ENCODE measurements at places on chromosomes 13 and 19.

- no peak for DNase-seq
Observed at GRCh38 chr13:99996381-99996973, 14.9 kb downstream of the ZIC2 start.

GRCh38 chr13:100447831-100448230, 140.8 kb downstream of the GGACT start:
- DNase-seq = no peak

DNA sequence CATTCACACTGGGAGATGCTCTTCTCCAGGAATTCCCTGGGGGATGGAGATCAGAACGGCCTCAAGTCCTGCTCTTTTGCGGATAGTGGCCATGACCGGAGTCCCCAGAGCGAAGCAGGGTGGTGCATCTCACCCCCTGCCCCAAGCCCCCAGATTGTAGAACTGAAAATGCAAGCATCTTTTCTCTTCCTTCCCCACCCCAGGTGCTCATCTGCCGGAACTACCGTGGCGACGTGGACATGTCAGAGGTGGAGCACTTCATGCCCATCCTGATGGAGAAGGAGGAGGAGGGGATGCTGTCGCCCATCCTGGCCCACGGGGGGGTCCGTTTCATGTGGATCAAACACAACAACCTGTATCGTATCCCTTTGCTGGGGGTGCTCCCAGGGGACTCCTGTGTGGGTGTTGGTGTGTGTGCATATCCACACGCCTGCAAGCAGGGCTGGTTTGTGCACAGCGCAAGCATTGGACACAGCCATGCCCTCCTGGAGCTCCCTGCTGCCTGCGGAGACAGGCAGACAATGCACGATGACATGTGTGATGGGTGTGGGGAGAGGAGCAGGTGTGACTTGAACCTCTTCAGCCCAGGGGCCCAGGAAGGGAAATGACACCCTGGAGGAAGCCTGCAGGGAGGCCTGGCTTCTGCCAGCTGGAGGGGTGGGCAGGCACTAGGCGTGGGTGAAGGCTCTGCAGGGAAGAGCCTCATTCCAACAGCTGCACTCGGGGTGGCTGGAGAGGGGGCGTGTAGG, 5.7 kb downstream of the AP1M1 start:
- DNase-seq = no peak

GRCh38 chr13:98476106-98476505, 100.8 kb downstream of the STK24 start:
- no peak for DNase-seq

- no peak for DNase-seq
Observed at GRCh38 chr13:110183910-110184309, 123.0 kb downstream of the COL4A1 start.

DNA sequence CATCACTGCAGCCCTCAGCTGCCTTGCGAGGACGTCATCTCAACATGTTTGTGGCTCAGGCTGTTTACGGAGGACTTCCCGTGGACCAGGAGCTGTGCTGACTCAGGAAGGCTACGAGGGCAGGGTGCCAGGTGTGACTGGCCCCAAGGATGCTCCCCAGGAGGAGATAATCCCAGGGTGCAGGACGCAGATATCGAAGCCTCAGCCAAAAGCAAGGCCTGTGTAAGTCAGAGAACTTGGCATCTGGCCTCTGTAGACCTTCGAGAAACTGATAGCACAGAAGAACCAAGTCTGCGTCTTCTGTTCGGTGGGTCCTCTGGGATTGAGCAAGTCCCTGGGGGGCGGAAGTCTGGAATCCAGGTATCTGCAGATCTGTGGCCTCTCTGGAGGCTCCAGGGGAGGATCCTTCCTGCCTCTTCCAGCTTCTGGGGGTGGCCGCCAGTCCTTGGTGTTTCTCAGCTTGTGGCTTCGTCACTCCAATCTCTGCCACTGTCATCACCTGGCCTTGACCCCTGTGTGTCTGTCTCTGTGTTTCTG, 2.6 kb upstream of the DOHH start:
- DNase-seq = no peak

DNA sequence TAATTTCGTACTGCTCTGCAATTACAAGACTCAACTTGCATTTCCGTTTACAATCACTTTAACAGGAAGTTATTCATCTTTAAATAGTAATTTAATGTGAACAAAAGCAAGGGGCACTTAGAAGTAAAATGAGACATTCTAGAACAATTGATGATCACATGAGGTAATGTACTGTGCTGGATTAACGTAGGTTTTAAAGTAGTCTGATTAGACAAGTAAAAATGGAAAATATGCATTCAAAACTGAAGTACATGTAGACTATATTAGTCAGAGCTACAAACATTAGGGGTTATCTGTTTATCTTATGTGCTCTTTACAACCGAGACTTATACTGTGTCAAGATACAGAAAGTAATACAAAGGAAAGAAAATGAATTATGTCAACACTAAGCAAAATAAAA, 1528.0 kb downstream of the SLITRK5 start:
- DNase-seq = no peak

DNA sequence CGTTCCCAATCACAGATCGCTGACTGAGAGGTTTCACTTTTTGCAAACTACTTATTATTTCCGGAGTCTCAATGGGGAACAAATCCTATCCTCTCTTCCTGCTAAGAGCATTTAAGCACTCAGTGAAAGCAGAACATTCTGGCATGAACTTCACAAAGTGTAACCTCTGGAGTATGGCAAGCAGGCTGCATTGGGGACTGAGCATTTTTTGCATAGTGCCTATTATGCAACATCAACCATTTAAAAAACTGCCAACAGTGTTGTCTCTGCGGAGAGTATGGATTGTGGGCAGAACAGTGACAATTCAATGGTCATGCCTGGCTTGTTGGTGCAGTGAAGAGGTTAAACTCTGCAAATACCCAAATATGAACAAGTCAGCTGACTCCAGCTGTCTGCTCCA, 484.6 kb downstream of the OLFM4 start:
- DNase-seq = no peak

DNA sequence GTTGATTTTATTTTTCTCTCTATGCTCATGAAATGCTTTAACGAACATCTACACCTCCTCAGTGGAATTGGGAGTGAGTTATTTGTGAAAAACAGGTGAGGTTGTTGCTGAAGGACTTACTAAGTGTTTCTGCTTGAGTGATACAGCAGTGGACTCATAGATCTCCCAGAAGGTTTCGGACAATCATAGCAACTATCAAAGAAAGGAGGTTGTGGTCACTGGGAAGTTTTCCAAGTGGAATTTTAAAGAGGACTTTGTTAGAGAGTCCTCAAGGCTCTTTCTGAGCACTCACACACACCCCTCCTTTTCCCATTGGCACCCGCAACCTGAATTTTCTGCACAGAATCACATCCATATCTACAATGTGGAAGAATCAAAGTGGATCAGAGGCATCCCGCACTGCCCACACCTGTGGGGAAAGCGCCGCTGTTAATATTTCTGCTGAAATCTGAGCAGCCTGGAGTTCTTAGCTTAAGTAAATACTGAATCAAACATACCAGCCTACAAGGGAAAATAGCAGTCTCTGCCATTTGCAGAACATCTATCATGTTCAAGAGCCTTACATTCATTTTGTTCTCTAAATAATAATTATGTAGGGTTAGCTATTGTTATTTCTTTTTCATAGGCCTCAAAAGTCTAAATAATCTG, 719.4 kb downstream of the DIAPH3 start:
- no peak for DNase-seq

DNA sequence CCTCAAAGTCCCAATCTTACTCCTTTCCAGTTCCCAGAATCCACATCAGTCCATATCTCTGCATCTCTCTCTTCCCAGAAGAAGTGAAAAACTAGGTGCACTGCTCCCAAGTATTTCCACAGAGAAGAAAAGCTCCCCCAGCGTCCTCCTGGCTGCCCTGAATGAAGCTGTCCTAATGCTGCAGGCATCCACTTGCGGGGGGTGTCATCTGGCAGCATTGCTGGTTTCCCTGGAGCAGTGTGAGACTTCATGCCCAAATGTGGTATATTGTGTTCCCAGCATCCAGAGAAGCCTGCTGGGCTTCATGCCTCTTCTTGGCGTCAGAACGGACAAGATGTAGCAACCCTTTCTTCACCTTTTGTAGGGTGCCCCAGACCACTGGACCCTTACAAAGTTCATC, 32.9 kb upstream of the ARHGEF7 start:
- no peak for DNase-seq

DNA sequence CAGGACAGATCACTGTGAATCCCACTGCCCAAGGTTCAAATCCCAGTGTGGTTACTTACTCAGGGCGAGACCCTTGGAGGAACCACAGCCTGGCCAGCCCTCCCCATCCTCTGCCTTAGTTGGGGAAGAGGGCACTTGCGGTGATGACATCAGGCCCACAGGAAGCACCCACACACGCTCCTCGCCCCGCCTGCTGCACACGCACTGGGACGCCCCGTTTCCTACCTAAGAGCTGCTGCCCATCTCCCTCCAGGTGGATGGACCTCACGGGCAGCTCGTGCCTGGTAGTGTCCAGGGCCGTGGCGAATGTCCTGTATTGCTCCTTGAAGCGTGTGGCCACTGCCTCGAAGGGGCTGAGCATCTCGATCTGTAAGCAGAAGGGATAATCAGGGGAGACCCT, 19.6 kb downstream of the HAUS8 start:
- DNase-seq = no peak

DNA sequence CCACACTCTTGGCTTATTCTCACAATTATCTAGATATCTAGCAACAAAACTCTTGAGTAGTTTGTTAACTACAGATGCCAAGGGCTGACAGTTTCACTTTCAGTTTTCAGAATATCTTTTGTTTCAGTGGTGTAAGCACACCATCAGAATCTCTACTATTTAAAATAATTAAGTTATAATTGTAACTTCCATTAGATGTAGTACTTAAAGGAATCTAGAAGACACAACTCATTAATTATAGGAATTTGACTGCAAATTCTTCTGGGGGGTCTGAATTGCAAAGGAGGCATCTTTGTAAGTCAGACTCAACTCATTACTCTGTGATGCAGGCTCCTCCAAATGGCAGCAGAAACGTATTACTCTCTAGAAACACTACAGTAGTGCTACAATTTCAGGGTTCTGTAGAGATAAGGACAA, 44.9 kb upstream of the USPL1 start:
- DNase-seq = peak; percentile 65

DNA sequence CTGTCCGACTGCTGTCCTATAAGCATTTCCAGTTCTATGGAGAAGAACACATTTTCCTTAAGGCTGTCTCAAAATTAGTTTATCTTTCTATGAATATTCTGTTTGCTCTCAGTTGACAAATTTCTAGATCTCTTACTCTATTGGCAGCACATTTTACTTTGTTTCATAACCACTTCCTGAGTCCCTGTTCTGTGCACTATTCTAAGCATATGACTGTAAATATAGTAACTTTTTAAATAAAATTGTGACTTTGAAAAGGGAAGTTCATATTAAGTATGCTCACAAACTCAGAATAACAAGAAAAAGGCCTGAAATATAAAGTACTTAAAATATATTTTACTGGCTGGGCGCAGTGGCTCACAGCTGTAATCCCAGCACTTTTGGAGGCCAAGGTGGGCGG, 56.5 kb upstream of the HTR2A start:
- DNase-seq = no peak

DNA sequence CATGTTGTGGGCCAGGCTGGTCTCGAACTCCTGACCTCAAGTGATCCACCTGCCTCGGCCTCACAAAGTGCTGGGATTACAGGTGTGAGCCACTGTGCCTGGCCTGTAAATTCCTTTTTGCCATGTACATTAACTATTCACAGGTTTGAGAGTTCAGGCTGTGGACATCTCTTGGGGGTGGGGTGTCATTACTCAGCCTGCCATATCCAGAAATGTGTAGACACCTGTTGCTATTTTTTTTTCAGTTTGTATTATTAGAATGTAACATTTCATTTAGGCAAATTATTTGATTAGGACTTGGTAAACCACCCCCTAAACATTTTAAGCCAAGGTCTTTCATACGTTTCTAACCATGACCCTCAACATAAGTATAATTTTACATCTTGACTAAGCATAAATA, 20.5 kb downstream of the ZNF227 start:
- DNase-seq = no peak

GRCh38 chr13:113329656-113330312, 32.7 kb downstream of the LAMP1 start:
- DNase-seq = no peak

- no peak for DNase-seq
Observed at GRCh38 chr13:94583926-94584325, 12.0 kb downstream of the TGDS start.

DNA sequence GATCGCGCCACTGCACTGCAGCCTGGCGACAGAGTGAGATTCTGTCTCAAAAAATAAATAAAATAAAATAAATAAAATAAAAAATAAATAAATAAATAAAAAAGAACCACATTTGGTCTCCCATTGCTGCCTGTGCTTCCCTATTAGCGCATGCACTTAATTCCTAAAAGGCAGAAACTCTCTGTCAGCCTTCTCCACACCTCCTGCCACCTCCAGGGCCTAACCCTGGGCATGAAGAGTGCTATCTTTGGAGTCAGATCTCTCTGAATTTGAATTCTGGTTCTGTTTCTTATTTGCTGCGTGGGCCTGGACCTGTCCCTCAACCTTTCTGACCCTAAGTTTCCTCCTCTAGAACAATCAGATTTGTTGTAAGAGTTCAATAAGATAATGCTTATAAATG, 11.3 kb downstream of the NCAN start:
- DNase-seq = no peak

- DNase-seq = no peak
Observed at GRCh38 chr19:4181053-4181508, 1.3 kb downstream of the SIRT6 start.

GRCh38 chr13:94993616-94994015, 281.3 kb upstream of the SOX21 start:
- DNase-seq = no peak

- no peak for DNase-seq
Observed at GRCh38 chr13:23643338-23644125, 73.3 kb downstream of the TNFRSF19 start.

DNA sequence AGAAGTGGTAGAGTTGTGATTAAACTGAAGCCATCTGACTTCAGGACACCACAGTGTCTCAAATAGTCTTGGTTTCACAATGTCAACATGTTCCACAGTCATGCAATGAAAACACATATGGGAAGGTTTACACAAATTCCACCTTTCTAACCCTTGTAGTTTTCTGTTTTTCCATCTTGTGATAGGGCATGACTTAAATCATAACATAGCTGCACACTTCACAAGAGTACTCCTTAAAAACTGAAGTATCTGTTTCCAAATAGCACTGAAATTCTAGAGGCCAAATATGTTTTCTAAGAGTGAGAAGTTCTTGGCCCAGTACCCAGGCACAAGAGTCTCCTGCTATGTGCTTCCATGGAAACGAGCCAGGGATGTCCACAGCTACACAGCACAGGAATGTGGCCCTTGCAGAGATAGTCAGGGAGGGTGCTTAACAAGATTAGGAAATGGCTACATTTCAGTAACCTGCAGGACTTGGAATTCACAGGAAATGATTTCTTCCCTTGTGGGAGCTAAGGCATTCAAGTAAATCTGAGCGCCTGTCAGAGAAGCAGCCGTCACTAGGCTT, 269.1 kb downstream of the NDFIP2 start:
- no peak for DNase-seq

GRCh38 chr19:19537075-19538048, 703 bp upstream of the CILP2 start:
- no peak for DNase-seq

DNA sequence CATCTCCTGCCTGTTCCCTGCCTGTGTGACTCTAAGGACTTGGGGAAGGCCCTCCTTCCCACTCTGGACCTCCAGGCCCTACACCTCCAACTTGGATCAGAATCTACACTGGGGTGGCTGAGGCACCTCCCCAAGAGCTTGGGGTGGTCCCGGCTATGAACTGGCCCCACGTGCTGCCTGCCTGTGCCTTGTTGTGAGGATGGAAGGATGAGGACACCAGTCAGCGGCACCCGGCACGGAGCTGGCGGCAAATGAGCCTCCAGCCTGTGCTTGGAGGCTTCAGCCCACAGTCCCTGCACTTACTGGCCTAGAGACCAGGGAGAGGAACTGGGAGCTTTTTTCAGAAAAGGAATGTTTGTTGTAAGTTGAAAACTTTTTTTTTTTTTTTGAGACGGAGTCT, 8.5 kb downstream of the AKAP8 start:
- no peak for DNase-seq
